SJCRH30 (cell line): ENCODE measurements at places on chromosomes 4 and X.

- H3K36me3 ChIP-seq, result no peaks in the 10 kb centered on the region
- 0 out of 2 replicates have a peak, but pooled peaks cover 3% of the 10 kb centered on the region for H3K27me3 ChIP-seq
- no peaks in the 10 kb centered on the region for H3K4me1 ChIP-seq
- H3K27ac ChIP-seq, result no peak overlapping the region
- DNase-seq, result no peak
- H3K4me3 ChIP-seq, result no peak overlapping the region
Observed at GRCh38 chr4:6898763-6899162, 10.9 kb upstream of the TBC1D14 start.

GRCh38 chr4:173237152-173237551 lies 68.5 kb downstream of the GALNT7 start:
- DNase-seq, result no peak
- H3K27ac ChIP-seq, result no peak overlapping the region
- H3K4me1 ChIP-seq, result peaks cover 21% of the 10 kb centered on the region
- peaks cover 2% of the 10 kb centered on the region; the same call in 1 of the 2 replicates for H3K36me3 ChIP-seq
- H3K4me3 ChIP-seq, result no peak overlapping the region

GRCh38 chr4:73704314-73705055 lies 35.9 kb upstream of the CXCL8 start:
- H3K27me3 ChIP-seq, result no peaks in the 10 kb centered on the region
- peak overlapping the region; percentile 72 for H3K27ac ChIP-seq

DNA sequence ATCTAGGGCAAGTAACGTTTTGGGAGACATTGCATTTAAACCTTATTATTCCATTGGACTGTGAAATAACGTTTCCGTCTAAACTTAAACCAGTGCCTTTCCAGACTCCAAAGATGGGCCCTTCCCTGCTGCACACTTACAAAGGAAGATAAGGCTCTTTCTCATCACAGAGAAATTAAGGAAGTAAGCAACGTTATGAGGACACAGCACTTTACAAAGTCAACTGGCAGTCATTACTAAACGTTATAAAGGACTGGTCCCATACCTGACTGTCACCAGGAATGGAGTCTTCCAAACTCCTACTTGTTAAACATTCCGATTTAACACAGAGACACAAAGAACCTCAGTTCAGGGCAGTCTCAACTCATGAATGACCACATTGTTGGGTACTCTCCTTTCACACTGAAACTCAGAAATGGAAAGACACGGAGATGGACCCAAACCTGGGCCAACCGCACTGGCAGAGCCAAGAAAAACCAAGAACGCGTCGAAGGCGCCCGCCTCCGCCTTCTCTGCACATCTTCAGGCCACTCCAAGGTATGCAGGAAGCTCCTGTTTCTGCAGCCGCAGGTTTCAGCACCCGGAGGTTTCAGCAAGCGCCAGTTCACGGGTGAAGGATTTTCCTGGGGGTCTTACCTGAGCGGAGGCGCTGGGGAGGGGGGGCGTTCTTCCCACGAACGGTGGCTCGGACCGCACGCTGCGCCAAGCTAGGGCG lies 670 bp downstream of the PAPSS1 start:
- H3K27ac ChIP-seq, result peak overlapping the region; percentile 26
- H3K36me3 ChIP-seq, result peaks cover 2% of the 10 kb centered on the region; the same call in 1 of the 2 replicates
- no peaks in the 10 kb centered on the region; the same call in 1 of the 2 replicates for H3K4me1 ChIP-seq
- no peaks in the 10 kb centered on the region for H3K27me3 ChIP-seq

DNA sequence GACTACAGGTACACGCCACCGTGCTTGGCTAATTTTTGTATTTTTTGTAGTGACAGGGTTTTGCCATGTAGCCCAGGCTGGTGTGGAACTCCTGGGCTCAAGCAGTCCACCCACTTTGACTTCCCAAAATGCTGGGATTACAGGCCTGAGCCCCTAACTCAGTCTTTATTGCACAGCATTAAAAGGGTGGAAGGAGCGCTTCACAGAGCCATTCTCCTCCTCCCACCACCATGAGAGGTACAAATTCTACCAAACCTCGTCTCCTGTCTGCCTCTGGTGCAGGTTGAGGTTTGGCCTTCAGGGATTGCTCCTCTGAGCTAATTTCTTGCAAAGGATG lies 52.3 kb downstream of the TLR10 start:
- no peaks in the 10 kb centered on the region for H3K27me3 ChIP-seq
- no peak overlapping the region for H3K27ac ChIP-seq
- no peak for DNase-seq
- H3K4me3 ChIP-seq, result no peak overlapping the region

GRCh38 chr4:158729716-158730559 lies 6.7 kb upstream of the PPID start:
- H3K27me3 ChIP-seq, result no peaks in the 10 kb centered on the region
- H3K4me3 ChIP-seq, result no peak overlapping the region
- peak; percentile 17 for DNase-seq

GRCh38 chr4:156437666-156438065 lies 484.0 kb upstream of the CTSO start:
- no peaks in the 10 kb centered on the region for H3K4me1 ChIP-seq
- no peak overlapping the region for H3K27ac ChIP-seq
- no peaks in the 10 kb centered on the region for H3K27me3 ChIP-seq
- H3K4me3 ChIP-seq, result no peak overlapping the region
- DNase-seq, result no peak
- no peaks in the 10 kb centered on the region for H3K36me3 ChIP-seq

DNA sequence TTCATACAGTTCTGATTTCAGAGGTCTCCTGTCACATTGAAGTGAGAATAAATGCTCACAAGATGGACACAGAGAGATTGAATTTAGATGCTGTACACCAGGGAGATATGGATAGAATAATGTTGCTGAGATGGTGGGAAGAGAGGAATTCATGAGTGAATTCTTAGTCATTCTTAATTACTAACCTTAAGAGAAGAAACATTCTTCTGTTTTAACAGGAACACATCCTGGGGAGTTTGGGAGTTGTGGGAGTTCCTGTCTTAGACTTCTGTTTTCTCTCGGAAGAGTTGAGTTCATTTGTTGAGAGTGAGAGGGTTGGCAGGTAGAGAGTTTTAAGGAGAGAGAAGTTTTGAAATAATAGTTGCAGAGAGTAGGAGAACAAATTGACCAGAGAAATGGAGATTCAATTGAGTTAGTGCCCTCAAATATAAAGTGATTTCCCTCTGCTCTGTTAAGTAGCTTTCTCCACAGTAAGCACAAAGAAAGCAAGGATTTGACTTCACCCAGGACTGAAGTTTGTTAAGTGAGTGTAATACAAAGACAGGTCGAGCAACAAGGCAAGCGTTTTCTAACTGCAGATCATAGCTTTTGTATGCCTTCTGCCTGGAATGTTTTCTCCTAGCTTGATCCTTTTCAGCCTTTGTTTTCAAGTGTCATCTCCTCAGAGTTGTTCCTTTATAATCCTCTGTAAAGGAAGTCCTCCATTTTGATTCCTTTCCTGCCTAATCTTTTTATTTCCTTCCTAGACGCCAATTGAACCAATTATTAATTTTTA lies 205.9 kb downstream of the RAPGEF2 start:
- no peak for DNase-seq
- no peaks in the 10 kb centered on the region for H3K4me1 ChIP-seq
- no peaks in the 10 kb centered on the region for H3K36me3 ChIP-seq

- no peak for DNase-seq
- H3K27me3 ChIP-seq, result no peaks in the 10 kb centered on the region; the same call in none of the 2 replicates
- H3K4me1 ChIP-seq, result no peaks in the 10 kb centered on the region
Observed at GRCh38 chr4:42817913-42818312, 74.6 kb upstream of the GRXCR1 start.

DNA sequence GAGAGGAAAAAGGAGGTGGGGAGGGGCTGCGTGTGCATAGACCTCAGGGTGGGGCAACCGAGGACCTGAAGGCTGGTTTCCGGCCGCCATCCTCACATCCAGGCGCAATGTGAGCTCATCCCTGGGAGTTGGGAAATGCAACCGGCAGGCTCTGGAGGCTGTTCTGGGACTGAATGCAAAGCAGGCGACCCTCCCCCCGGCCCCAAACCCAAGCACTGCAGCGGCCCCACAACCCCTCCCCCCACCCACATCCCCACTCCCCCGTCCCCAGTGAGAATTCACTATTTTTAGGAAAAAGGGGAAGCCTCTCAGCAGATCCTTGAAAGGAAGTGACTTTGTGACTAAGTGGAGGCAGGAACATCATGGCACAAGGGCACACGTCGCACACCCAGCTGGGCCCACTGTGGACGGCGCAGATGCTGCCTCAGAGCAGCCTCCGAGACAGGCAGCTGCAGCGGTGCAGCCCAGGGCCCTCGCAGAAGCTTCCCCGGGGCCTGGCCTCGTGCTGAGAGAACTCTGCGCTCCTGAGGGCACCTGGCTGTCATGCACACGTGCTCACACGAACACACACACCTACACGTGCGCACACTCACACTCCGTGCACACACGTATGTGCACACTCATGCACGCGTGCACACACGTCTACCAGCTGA lies 1.3 kb upstream of the PDE6B start:
- H3K4me1 ChIP-seq, result no peaks in the 10 kb centered on the region
- H3K36me3 ChIP-seq, result no peaks in the 10 kb centered on the region
- no peak for DNase-seq

- H3K4me1 ChIP-seq, result no peaks in the 10 kb centered on the region
- no peak overlapping the region for H3K4me3 ChIP-seq
- no peak overlapping the region for H3K27ac ChIP-seq
- no peaks in the 10 kb centered on the region for H3K27me3 ChIP-seq
- DNase-seq, result no peak
- H3K36me3 ChIP-seq, result no peaks in the 10 kb centered on the region
Observed at GRCh38 chrX:8849458-8849857, 48.3 kb upstream of the FAM9A start.

DNA sequence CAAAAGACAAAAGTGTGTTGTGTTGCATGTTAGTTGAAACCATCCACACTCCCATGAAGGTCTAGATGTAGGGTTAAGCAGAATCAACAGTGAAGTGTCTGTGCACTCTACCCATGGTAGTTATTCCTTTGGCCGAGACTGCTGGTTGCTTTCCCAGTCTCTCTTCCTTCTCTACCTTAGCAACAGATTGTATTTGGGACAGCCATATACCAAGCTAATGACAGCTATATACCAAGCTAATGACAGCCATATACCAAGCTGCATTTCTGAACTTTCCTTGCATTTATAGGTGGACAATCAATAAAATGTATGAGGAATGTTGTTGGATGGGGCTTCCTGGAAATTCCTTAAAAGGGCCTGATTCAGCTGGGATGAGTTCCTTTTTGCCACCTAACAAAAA lies 80.5 kb upstream of the ENPEP start:
- DNase-seq, result no peak
- no peaks in the 10 kb centered on the region for H3K27me3 ChIP-seq
- no peaks in the 10 kb centered on the region for H3K4me1 ChIP-seq
- H3K27ac ChIP-seq, result no peak overlapping the region
- no peak overlapping the region for H3K4me3 ChIP-seq
- H3K36me3 ChIP-seq, result no peaks in the 10 kb centered on the region

GRCh38 chr4:76589402-76589801 lies 154.4 kb downstream of the SHROOM3 start:
- H3K27ac ChIP-seq, result peak overlapping the region; percentile 99
- H3K27me3 ChIP-seq, result no peaks in the 10 kb centered on the region
- DNase-seq, result peak; percentile 50
- peak overlapping the region; percentile 43 for H3K4me3 ChIP-seq

- H3K27ac ChIP-seq, result peak overlapping the region; percentile 60
- no peaks in the 10 kb centered on the region for H3K36me3 ChIP-seq
- no peaks in the 10 kb centered on the region for H3K27me3 ChIP-seq
- H3K4me1 ChIP-seq, result peaks cover 13% of the 10 kb centered on the region
Observed at GRCh38 chr4:160129439-160129838, 1026.6 kb downstream of the RAPGEF2 start.

DNA sequence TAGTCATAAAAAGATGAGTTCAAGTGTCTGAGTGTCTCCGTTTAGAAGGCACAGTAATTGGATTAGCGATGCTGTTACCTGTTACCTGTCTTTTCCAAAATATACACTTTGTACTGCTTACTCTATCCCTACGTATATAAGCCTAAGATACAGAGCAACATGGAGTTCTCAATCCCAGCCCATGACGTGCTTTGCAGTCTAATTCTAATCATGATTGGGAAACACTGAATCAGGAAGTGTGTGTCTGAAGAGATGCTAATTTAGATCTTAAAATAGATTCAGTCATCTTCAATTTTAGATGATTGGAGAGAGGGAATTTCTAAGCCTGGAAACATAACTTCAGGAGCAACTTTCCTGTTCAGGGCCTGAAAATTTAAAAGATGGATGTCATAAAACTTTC lies 115.1 kb downstream of the PCDH19 start:
- H3K4me3 ChIP-seq, result no peak overlapping the region
- no peak overlapping the region for H3K27ac ChIP-seq
- H3K36me3 ChIP-seq, result no peaks in the 10 kb centered on the region
- no peaks in the 10 kb centered on the region; the same call in 1 of the 2 replicates for H3K27me3 ChIP-seq

- peaks cover 6% of the 10 kb centered on the region for H3K4me1 ChIP-seq
- no peak overlapping the region for H3K4me3 ChIP-seq
- no peaks in the 10 kb centered on the region for H3K36me3 ChIP-seq
- DNase-seq, result no peak
Observed at GRCh38 chr4:186932196-186932595, 208.5 kb upstream of the FAT1 start.
